ENCODE measurements at places on chromosomes 2 and 18.

GRCh38 chr2:156003780-156004179, 328.7 kb downstream of the NR4A2 start:
- no peak for DNase-seq

DNA sequence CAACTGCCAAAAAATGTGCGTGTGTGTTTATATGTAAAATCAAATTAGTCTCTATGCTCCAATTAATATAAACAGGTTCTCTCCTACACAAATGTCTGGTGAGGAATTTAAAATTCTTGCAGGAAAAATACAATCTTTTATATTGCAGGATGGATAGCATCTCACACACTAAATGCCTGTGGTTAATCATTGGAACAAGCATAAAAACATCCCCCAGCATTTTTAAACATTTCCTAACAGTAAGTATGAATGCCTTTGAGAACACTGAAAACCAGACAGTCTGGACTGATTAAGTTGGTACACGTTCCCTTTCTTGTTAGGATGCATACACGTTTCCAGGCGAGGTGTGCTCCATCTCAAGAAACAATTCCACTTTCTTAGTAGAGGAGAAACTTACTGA, 29.9 kb upstream of the PDE1A start:
- peak; percentile 44 for DNase-seq

- peak; percentile 23 for DNase-seq
These were observed 31.3 kb downstream of the LANCL1 start for GRCh38 chr2:210445116-210445707.

DNA sequence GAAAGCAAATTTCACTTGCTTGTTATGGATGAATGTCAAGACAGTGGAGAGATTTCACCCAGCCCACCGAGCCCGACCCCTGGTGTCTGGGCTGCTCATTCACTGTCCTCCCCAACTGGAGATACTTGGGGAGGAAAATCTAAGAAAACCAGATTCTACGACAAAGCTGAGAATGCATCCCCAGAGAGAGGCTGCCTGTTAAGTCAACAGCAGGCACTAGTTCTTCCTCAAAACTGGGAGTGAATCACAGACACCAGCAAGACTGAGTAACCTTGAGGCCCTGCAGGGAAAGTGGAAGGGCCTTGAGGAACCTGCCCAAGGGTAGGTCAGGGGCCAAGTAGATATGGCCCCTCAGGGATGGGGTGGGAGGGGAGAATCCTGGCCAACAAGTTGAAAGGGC, 34.2 kb upstream of the MLPH start:
- DNase-seq = peak; percentile 46

- DNase-seq = no peak
These were observed 194.5 kb downstream of the RAD51AP2 start for GRCh38 chr2:17323697-17324096.

DNA sequence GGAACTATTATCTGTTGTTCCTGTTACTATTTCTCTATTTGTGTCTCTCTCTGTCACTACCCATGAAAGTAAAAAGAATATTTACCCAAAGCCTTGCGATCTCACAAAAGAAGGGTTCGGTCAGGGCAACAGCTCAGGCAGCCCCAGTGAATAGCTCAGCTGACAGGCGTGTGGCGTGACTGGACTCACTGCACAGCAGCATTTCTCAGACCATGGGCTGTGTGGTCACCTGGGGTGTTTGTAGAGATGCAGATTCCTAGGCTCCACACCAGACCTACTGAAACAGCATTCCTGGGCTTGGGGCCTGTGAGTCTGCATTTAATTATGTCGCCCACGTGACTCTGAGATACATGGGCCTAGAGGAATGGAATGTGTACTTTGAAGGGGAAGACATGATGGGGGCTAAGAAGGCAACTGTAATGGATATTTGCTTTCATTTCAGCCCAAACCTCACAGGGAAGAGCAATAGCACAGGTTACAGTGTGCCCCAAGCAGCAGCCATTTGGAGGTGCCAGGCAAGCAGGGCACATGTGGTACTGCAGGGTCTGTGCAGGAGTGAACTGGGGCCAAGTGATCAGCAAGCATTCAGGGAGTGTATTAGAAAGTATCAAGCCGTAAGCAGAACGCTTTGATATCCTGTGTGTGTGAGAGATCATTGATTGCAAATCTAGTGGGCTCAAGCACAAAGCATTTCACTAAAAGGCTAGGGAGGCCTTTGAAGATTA, 90.4 kb upstream of the RBMS1 start:
- DNase-seq = no peak

GRCh38 chr2:112880696-112881095, 30.3 kb upstream of the IL37 start:
- DNase-seq = no peak

DNA sequence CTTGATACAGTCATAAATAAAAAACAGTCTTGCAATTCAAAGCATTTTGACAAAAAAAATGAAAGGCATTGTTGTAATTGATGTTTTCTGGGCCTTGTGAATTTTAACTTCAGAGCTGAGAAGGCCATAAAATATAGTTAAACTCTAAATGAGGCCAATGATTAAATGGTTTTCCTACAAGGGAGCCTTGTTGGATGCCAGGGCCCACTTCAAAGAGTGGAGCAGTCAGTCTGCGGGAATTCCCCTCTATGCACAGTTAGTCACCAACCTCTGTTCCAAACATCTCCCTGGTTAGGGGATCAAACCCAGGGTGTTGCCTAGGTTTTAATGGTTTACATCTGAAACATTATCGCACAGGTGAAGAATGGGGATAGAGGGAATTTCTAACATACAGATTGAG, 143.4 kb downstream of the NCKAP5 start:
- no peak for DNase-seq

- DNase-seq = no peak
These were observed 89.4 kb upstream of the SPTBN1 start for GRCh38 chr2:54366487-54367280.

DNA sequence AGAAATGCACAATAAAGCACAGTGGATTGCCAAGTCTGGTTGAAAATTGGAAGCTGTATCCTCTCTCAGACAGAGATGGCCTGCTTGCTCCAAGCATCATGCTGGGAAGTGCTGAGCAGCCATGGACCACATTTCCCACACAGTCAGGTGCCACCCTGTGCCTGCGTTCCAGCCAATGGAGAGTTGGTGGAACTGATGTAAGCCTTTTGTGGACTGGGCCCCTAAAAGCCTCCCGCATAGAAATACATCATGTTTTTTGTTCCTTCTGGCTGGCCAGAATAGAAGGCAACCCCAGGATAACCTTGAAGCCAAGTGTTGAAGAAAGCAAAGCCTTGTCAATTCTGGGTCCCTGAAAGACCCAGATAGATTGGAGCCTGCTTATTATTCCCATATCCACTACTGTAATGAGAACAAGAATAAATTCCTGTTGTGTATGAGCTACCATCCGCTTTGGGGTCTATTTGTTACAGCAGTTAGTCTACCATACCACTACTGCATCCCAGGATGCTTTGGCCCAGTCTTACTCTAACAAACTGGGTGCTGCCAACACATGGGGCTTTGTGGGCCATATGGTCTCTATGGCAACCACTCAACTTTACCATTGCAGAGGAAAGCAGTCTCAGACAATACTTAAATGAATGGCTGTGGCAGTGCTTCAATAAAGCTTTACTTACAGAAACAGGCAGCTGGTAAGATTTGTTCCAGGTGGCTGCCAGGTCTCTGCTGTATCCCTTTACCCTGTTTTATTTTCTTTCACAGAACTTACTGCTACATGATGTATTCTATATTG, 65.4 kb downstream of the POLE4 start:
- no peak for DNase-seq

DNA sequence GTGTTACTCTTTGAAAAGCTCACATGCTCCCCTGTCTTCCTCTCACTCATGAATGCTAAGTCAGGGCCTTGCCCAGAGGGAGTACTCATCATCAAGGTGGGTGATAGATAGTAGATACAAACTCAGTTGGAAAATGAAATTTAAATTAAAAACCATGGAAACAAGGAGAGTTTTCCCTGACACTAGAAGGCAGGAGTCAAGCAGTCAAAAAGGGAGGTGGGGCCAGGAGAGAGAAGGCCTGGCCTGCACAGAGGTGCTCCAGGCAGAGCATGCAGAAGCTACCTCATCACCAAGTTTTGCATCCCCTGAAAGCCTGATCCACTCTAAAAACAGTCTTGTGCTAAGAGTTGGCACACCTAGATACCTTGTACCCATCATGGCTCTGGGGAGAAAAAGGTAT, 143.7 kb downstream of the MYO5B start:
- DNase-seq = no peak

DNA sequence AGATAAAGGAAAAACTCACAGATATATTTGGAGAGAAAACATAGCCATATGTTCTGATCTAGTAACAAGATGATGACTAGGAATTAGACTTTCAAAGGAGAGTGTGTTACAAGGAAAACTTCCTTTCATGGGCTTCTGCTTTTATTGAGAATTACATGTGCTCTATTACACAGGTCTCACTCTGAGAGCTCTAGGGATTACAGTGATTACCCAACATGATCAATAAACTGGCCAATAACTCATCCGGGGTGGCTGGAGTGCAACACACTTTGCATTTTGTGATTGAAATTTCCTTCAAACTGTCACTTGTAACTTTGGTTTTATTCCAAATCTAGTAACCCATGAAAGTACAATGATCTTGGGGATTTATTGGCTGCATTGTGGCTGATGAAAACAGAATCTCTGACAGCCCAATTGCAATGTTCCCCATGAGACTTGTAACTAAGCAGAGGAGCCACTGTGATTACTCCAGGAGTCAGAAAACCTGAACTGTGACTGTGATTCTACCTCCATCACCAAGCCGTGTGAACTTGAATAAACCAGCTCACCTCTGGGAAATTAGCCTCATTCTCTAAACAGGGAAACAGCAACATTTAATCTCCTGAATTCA, 40.2 kb upstream of the LRRC30 start:
- no peak for DNase-seq

GRCh38 chr2:199977984-199978415, 22.6 kb downstream of the MAIP1 start:
- peak; percentile 62 for DNase-seq

GRCh38 chr2:158580760-158581159, 124.0 kb downstream of the PKP4 start:
- DNase-seq = no peak

- no peak for DNase-seq
These were observed 120.7 kb upstream of the RIOK3 start for GRCh38 chr18:23332356-23332755.

DNA sequence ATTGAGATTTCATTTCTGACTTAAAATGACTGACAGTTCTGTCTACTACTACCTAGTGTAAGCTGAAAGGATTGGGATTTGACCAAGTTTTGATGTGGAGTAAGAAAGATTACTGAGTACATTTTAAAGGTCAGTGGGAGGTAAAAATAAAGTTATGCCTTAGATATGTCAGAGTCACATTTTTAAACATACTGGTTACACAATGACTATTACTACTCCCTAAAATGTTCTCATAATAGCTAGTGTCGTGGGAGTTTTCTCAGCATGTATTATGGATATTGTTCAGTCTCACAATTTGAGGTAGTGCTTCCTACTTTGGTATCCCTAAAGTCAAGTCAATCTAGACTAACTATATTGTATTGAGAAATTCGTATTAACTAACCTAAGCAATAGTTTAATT, 1092.5 kb downstream of the LRP1B start:
- no peak for DNase-seq

DNA sequence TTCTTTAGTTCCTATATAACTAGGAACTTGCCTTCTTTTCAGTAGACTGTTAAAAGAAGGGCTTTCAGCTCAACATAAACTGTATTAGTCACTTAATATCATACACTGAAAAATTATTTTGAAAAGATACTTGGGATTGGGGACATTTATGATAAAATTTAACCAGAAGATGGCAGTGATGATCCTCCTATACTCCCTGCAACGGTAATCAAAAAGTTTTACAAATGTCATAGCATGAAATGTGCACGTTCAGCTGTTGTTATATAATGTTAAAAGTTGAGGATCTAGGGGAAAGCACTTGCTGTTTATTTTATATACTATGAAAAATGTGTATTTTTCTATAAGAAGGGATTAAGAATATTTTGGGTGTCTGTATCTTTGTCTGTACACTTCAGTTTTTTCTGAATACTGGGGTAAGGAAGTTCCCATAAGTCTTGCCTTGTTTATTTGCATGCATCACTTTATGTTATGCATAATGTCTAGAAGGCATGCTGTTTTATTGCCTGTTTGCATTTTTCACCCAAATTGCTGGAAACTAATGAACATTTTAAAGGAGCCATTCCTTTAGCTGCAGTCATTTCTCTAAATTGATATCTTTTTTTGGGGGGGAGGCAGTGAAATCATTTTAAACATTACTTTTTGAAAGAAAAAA, 19.0 kb downstream of the DYNC1I2 start:
- peak; percentile 37 for DNase-seq

DNA sequence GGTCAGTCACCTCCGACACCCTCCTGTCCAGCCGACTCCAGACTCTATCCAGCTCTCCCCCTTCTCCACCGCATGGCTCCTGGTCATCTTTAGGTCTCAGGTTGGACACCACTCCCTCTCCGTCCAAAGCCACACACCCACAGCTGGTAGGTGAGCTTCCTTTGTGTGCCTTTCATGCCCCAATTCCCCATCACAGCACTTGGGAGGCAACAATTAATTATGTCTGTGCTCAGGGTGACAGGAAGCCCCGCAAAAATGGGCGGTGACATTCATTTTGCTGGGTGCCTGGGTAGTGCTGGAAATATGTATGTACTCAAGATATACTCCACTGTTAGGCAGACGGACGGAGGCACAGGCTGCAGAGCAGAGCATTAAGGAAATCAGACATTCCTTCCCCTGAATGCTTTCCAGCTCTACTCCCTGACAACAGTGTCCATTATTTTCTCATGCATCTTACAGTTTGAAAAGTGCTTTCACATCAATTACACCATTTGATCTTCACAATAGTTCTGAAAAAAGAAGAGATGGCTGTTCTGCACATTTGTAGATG, 13.1 kb downstream of the EPB41L3 start:
- DNase-seq = no peak

DNA sequence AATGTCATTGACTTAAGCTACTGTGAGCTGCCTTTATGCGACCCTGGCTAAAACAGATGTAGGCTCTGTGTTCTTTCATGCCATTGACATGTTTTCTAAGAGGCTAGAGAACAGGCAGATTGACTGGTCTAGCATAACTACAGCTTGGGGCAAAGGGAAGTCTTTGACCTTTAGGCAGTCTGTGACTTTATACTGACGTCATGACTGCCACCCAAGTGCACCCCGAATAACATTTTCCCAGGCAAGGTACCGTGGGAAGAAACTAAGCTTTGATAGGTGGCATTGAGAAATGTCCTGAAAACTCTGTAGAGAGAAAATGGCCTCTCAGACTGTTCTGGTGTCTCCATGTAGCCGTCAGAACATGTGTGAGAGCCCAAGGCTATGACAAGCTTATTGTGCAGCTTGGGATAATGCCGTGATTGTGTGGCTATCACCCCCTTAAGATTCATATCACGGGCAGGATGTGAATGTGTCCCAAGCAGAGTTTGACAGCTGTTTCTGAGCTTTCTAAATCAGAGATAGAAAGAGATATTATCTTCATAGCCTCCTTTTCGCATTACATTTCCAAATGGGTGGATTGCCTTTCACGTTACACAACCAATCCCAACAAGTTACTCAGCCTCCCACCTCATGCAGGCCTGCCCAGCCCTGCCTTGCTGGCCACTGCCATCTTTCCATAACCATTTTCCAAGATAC, 672.2 kb upstream of the ACVR2A start:
- no peak for DNase-seq
